ENCODE measurements at places on chromosomes 13 and 19. TPM values are rescaled to one million over a fixed set of nuclear protein-coding genes. Genes with fewer than 3 reads are reported as not detected.
A peak's percentile ranks its signal among the peaks of the same experiment; 100 is the strongest.

DNA sequence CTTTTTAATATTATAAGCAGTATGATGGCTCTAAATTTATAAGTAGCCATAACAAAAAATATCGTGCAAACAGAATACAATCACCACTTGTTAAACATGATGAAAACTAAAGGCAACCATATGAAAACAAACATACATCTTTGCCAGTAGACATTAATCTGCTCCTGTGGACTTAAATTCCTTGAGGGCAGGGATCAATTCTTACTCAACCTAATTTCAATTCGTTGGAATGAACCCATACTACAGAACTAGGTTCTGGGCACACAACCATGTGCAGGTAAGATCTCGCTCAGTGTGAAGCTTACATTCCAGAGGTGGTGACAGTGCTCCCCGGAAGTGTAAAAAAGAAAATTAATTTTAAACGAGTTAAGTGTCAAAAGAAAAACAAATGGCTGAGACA is 13.4 kb downstream of the TBC1D4 start:
- no peak for DNase-seq

GRCh38 chr19:19280561-19280960 is 7.5 kb upstream of the TM6SF2 start:
- DNase-seq, result no peak

TMIGD2 gene
- total RNA-seq, result 0.92 TPM

PLIN4 gene
- 0.07 TPM for total RNA-seq

DNA sequence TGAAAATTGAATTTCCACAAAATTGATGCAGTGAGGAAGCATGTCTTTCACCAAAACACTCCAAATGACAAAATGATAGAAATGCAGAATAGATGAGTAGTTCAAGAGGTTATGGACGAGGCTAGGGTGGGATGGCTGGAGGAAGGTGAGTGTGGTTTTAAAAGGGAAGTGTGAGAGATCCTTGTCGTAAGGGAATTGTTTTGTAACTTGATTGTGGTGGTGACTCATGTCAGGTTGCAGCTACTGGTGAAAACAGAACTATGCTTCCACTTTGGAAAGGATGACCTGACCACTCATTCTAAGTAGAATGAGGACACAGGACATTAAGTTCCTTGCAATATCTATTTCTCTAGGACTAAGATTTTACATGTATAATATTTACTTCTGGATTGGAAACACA is 345.7 kb downstream of the MTUS2 start:
- no peak for DNase-seq

DNA sequence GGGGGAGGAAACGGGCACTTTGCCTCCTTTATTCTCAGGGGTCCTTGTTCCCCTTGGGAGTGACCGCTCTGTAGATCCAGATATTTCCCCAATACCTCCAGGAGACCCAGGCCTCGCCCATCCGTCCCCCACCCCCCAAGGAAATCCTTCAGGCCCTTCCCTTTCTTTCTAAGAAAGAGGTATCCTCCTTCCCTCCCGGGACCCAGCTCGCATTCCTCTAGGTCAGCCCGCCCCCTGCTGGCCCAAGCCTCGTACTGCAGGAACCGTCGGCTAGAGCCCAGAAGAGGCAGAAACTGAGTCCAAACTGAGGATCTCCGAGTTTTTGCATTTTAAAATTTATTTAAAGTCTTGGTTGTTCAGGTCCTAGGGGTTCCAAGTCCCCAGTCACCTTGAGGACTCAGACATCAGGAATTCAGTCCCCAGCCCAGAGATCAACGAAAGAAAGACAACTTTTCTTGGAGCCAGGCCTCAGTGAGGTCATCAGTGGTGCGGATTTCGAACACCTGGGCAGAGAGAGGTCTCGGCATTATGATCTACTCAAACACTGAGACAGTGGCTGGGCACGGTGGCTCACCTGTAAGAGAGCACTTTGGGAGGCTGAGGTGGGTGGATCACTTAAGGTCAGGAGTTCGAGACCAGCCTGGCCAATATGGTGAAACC is 7.5 kb upstream of the LRFN1 start:
- peak; percentile 80 for DNase-seq

URAD gene
- not detected for total RNA-seq
